ENCODE measurements at places on chromosomes 2 and 18. TPM values are rescaled to one million over a fixed set of nuclear protein-coding genes. Genes with fewer than 3 reads are reported as not detected.

The GTF2A1L gene
- total RNA-seq, result not detected

DNA sequence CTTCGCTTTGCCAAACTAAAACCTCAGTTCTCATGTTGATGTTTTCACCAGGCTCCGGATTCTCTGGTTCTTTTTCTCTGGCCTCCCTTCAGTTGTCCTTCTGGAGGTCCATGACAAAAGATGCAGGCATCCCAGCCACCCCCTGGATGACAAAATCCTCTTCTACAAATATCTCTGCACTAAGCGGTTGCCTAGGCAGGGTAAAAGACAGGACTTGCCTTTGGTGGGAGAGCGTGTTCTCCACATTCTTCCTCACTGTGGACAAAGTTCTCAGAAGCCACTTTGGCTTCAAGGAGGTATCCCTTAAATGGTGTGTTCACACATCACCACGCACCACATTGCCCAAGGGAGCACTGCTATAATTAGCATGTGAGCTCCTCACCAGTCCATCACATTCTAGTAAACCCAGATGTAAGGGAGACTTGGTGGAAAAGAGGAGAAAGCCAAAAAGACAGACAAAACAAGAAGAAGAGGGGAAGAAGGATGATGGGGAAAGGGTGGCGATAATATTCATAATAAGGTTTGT lies 23.6 kb upstream of the MRPL33 start:
- no peak for DNase-seq

The REEP1 gene
- 30.2 TPM for total RNA-seq

GRCh38 chr2:142502402-142502801 lies 371.6 kb upstream of the LRP1B start:
- DNase-seq, result no peak

- DNase-seq, result no peak
These were observed 43.4 kb downstream of the MRO start for GRCh38 chr18:50776383-50776782.

The CRYBA2 gene
- total RNA-seq, result not detected

The CENPA gene
- 2.5 TPM for total RNA-seq

The CXCR1 gene
- 0.44 TPM for total RNA-seq

The C2orf66 gene
- total RNA-seq, result not detected

The DCC gene
- total RNA-seq, result not detected

GRCh38 chr18:62850619-62851306 lies 135.4 kb downstream of the PHLPP1 start:
- DNase-seq, result no peak

GRCh38 chr18:68397241-68398035 lies 317.5 kb downstream of the TMX3 start:
- no peak for DNase-seq

GRCh38 chr2:178845566-178846457 lies 38.6 kb upstream of the TTN start:
- no peak for DNase-seq

DNA sequence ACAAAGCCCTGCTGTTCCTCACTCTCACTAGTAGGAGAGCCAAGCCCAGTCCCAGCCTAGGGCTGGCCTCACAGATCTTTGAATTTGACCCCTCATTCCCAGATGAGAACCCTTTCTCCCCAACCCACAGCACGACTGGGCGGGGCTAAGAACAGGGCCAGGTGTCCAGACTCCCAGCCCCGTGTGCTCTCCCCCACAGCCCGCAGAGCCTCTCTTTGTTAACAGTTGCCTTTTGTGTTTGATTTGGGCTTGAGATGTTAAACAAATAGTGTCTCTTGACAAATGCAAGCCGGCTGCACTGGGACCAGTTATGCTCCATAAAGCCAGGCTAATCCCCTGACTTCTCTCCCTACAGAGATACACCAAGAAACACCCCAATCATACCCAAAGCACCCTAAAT lies 4.7 kb upstream of the KCNK3 start:
- no peak for DNase-seq

The ATOH8 gene
- total RNA-seq, result 23.3 TPM

The MAB21L4 gene
- total RNA-seq, result not detected

DNA sequence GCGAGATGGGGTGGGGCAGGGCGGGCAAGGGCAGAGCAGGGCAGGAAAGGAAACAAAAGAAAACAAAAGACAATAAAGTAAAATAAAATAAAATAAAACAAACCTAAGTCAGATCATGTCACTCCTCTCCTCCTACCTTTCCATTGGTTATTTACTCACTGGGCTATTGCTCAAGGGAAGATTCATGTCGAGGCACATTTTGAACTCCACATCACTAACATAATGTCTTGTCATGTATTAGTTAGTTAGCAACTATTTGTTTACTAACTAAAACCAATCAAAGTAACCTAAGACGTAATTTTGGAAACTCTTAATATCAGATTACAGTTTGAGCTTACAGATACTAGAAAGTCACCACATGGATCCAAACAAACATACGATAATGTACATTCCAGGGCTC lies 2.2 kb downstream of the C1D start:
- DNase-seq, result no peak

- DNase-seq, result no peak
These were observed 117.2 kb downstream of the TCF4 start for GRCh38 chr18:55470826-55471225.

DNA sequence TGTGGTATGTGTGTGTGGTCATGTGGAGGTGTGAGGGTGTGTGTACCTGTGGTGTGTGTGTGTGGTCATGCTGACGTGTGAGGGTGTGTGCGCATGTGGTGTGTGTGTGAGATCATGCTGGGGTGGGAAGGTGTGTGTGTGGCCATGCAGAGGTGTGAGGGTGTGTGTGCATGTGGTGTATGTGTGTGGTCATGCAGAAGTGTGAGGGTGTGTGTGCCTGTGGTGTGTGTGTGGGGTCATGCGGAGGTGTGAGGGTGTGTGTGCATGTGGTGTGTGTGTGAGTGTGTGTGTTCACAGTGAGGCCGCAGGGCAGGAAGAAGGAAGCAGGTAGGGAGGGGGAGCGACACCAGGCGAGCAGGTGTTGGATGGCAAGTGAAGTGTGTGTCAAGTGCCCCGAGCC lies 259.0 kb downstream of the LOXHD1 start:
- no peak for DNase-seq
